ENCODE measurements at places on chromosomes 11 and 22.

DNA sequence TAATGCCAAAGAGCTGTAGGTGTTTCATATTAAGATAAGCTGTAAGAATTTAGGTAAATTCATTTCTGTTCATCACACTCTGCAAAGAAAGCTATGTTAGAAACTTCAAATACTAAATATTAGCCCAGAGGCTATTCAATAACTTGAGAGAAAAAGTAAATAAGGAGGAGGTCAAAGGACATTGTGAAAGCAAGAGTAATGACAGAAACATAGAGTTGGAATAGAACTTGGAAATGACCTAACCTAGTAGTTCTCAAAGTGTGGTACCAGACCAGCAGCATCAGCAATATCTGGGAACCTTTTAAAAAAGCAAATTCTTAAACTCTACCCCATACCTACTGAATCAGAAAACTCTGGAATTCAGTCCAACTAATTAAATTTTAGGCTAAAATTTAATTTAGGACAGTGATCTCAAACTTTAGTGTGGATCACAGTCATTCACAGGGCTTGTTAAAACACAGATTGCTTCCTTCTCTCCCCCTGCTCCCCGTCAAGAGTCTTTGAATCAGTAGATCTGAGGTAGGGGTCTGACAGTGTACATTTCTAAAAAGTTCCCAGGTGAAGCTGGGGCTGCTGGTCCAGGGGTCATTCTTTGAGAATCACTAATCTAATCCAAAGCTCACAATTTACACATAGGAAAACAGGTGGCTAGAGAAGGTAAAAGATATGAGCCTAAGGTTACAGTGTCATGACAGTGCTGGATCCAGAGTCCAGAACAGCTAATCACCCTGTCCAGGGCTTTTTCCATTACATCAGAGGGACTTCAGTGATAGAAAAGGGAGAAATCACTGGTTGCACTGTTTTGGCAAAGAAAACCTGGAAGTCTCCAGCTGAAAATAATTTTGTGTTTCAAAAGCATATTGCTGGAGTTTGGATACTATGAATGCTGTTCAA, 241.1 kb downstream of the SOX6 start:
- no peak for DNase-seq

- DNase-seq = no peak
These were observed 9.7 kb downstream of the MMP3 start for GRCh38 chr11:102833731-102834130.

DNA sequence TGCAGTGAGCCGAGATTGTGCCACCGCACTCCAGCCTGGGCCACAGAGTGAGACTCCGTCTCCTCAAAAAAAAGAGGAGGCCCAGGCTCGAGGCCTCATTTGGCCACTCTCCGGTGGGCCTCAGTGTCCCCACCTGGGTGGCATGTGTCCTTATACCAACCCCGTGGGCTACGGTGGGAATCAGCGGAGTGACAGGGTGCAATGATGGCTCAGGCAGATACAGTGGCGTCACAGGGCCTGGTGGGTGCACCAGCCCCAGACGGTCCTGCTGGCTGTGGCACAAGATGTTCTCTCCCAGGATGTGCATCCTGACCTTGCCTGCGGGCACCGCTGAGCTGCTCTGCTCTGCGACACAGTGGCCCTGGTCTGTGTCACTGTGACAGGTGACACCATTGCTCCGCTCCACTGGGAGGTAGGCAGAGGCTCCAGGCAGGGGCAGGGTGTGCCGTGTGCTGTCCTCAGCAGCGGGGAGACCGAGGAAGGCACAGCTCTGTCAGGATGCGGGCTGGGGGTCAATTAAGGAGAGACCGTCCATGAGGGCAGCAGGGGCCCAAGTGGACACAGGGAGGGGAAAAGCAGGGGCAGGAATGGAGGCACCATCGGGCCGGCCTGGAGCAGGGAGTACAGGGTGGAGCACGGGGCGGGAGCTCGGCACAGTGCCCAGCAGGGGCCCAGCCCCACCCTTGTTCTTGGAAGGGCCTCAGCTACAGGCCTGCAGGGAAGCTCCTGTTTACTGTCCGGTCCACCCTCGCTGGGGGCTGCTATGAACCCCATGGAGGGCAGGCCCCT, 21.7 kb upstream of the TH start:
- DNase-seq = no peak

DNA sequence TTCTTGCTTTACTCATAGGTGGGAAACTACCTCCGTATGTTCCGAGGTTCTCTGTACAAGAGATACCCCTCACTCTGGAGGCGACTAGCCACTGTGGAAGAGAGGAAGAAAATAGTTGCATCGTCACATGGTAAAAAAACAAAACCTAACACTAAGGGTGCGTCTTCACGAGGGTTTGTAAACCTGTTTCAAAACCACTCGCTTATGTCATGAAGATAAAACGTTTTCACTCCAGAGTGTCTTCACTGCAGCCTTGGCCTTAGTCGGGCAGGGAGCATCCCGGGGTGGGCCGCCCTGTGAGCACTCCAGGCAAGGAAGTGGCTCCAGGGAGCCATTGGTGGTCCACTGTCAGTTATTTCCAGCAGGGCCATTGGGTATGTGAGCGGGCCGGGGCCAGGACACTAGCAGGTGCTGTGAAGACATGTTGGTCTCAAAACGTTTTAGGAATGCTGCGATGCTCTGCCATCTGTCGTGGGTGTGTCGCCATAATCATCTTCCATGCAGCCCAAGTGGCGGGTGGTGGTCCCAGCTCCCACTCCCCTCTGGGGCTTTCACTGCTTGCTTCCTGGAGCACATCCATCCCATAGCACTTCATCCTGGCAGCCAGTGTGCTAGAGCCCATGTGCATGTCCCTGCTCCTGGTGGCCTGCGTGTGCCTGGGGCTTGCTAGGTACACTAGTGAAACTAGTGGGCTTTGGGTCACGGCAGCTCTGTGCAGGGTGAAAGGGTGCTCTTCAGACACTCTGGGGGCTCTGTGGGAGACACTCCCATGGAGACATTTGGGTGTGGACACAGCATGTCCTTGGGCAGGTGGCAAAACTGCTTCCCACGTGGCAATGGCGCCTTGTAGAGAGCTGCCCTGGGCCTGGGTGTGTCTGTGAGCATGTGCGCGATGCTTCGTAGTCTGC, 5.2 kb downstream of the SMARCB1 start:
- DNase-seq = no peak

GRCh38 chr11:60925868-60926267, 1.6 kb downstream of the TMEM132A start:
- no peak for DNase-seq

DNA sequence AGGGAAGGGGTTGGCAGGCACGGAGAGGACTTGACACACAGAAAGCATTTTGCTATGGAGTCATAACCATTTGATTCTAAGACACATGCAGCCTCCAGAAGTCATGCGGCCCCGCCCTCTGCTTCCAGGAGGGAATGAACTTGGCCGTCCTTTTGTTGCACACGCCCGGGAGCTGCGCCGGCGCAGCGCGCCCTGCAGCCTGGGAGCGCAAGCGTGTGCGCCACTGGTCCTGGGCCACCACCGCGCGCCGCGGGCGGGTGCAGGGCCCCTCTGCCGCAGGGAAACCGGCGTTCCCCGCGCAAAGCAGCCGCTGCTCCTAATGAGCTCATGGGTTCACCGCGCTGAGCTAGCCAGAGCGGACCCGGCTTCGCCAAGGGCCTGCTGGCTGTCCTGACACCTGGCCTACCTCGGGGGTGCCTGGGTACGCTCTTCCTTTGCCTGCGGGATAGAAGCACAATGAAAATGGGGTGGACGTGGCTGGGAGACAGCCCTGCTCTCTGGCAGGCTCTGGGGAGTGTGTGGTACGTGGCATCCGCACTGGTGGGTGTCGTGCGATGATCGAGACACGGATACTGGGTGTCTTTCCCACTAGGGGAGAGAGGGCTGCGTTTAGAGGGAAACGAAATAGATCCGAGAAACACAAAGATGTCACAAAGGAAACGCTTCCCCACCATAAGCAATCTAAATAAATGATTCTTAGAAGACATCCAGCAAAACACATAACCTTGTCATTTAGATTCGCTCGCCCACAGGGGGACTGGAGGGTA, 669 bp downstream of the MICAL3 start:
- DNase-seq = peak; percentile 57

GRCh38 chr11:19886498-19886897, 173.9 kb downstream of the NAV2 start:
- no peak for DNase-seq

GRCh38 chr22:48669986-48670716, 1157.5 kb downstream of the BRD1 start:
- no peak for DNase-seq

DNA sequence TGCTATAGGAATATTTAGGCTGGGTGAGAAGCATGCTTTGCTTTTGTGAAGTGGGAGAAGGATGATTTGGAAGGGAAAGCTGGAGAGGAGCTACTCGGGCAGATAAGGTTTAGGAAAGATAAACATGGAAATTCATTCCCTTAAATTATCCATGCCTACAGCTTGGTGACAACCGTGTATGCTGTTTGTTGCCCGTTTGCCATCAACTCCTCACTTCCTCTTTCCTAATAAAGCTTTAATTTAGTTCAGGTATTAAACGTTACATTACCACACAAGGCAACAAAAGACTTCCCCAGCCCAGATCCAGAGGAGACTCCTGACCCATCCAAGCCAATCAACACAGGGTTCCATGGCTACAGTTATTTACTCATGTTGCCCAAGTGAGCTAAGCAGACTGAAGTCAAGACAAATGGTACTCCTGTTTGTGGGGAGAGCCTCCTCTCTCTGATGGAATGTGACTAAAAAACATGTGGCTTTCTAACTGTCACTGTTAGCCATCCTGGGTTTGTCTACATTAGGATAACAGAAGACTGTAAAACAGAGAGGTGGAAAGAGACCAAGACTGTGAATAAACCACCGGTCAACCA, 101.7 kb upstream of the GRAMD1B start:
- DNase-seq = no peak

- DNase-seq = no peak
These were observed 10.0 kb downstream of the PRG3 start for GRCh38 chr11:57370941-57371340.
